NCI-H524 (cell line): ENCODE measurements at places on chromosomes 5 and 9.

- no peak for DNase-seq
Observed at GRCh38 chr9:15426019-15426418, 3.3 kb downstream of the SNAPC3 start.

- no peak for DNase-seq
Observed at GRCh38 chr5:109852371-109853155, 162.8 kb downstream of the MAN2A1 start.

DNA sequence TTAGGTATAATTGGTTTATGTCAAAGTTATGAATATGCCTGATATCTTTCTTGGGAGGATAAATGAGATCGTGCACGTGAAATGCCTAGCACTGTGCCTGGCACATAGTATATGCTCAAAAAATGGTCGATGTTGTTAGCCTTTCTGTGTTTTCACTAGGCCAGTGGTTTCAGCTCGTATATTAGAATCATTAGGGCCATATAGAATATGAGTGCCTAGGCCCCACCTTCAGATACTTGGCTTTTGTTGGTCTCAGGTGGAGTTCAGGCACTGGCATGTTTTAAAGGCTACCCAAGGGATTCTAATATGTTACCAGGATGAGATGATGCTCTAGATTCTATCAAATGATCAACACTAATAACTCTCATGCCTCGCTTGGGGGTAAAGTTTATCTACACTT, 56.8 kb downstream of the ELL2 start:
- no peak for DNase-seq

DNA sequence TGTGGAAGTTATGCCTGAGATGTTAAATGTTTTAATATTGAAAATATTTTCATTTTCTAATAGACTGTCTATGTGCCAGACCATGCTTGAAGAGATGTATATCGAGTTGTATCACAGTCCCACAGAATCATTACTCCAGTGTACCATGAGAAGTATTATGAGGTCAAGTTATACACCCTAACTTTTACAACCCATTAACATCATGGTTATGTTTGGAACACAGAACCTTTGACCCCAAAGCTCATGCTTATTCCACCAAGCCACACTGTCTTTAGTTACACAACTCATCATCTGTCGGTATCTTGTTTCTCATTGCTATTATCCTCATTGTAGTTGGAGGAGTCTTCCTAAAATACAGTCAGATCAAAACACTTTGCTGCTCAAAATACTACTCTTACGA, 248.0 kb downstream of the KCTD16 start:
- DNase-seq, result no peak

- DNase-seq, result no peak
Observed at GRCh38 chr5:181188700-181189362, 16.2 kb downstream of the TRIM7 start.

GRCh38 chr5:58775701-58776262, 192.9 kb downstream of the RAB3C start:
- DNase-seq, result no peak

DNA sequence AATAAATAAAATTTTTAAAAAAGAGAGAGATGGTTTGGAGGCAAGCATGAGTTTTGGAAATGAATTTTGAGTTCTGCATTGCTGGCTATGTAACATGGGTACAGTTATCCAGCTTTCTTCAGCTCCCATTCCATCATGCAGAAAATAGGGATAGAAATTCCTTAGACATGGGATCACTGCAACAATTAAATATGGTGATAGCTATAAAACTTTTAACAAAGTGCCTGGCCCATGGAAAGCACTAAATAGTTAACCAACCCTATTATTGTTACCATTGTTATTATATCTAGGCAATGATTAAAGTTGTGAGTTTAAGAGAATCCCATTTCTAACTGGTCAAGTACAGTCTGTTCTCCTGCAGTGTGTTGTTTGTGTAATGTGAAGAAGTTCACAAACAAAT, 115.4 kb upstream of the GAS1 start:
- DNase-seq, result no peak

- DNase-seq, result peak; percentile 20
Observed at GRCh38 chr9:123335193-123335985, 20.6 kb upstream of the CRB2 start.

DNA sequence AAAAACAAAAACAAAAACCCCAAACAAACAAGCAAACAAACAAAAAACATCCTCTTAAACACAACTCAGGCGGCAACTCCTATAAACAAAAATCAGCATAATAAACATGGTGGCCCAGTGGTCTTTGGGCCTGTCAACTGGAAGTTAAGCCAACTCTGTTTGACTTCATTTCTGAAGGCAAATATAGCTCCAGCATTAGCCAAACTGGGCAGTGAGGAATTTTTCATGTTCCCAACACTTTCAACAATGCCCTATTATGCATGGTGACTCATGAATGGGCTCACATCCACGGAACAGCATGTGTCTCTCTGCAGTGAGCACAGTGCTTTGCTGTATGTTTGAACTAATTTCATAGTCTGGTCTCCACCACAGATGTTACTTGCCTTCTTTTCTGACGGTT, 143.9 kb upstream of the STC2 start:
- no peak for DNase-seq

GRCh38 chr5:53035868-53036381, 46.8 kb downstream of the ITGA2 start:
- no peak for DNase-seq

DNA sequence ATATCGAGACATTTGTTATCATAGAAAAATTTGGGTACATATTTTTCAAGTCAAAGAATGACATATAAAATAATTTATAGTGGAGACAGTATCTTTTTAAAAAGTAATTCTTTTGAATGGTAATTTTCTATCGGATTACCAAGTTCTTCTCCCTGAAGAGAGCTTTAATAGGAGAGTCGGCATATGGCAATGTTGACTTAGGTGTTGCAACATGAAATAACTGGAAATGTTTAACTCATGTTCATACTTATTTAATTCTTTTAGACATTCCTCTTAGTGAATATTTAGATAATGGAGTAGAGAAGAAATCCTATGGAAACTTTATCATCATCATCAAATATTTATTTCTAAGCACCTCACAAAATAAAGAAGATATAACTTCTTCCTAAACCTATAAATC, 118.2 kb upstream of the CTNND2 start:
- peak; percentile 49 for DNase-seq

GRCh38 chr9:27349698-27350080, 52.7 kb upstream of the EQTN start:
- no peak for DNase-seq
